ENCODE measurements at places on chromosomes 1 and 21.

- DNase-seq: no peak
Observed at GRCh38 chr1:27116697-27117096, 38.2 kb downstream of the SLC9A1 start.

DNA sequence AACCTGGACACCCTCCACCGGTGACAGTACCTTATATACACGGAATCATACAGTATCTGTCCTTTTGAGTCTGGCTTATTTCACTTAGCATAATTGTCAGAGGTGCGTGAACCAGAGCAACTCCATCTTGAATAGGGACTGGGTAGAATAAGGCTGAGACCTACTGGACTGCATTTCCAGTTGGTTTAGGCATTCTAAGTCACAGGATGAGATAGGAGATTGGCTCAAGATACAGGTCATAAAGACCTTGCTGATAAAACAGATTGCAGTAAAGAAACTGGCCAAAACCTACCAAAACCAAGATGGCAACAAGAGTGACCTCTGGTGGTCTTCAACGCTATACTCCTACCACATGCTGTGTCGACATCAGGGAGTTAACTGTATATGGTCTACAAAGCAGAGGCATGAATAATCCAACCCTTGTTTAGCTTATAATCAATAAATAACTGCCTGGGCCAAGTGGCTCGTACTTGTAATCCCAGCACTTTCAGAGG lies 1.4 kb upstream of the FDPS start:
- DNase-seq: no peak

GRCh38 chr1:224722838-224723237 lies 106.7 kb downstream of the CNIH3 start:
- no peak for DNase-seq

DNA sequence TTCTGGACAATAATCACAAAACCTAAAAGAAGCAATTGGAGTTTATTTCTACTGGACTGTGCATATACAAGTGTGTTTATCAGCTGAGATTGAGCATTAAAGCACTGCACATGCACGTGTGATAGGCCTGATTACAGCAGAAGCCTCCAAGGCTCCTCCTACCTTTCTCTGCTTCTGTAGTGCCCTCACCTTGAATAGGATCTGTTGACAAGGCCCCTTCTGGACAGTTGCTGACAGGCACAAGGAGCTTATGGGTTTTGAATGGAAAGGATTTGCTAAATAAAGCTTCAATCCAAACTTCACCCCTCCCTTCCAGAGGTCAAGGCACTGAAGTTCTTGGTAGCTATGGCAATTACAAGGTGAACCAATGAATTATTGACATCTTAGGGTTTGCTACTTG lies 7.9 kb upstream of the SGIP1 start:
- DNase-seq: no peak

DNA sequence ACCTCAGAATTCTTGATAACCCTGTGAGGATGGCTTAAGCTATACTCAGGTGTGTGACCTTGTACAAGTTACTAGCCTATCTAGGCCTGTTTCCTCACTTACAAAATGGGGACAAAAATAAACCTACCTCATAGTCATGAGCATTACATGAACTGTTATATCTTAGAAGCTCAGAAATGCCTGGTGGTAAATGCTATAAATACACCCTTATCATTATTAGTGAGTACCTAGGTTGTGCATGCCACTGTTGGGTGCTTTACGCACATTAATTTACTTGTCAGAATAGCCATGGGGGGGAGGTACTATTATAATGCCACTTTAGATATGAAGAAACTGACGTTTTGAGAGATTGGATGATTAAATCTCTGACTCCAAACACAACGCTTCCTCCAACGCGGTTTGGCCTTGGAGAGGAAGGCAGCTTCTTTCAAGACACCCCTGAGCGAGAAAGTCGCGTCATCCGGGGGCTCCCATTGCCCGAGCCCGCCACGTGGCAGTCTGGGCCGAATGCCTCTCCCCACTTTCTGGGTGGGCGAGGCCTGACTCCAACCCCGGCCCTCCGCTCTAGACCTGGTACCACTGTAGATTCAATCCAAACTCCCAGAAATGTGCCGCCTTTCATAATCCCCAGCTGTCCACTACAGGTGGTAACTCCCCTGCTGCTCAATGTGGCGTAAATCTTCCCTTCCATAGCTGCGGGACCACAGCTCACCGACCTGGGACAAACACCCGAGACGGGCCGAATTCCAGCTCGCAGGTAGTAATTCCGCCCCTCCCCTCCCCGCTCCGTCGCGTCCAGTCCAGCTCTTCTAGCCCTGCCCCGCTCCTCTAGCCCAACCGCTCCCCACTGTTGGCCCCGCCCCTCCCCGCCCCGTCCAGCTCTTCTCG lies 771 bp upstream of the RAD54L start:
- no peak for DNase-seq

GRCh38 chr1:25123551-25123950 lies 108.8 kb downstream of the SYF2 start:
- no peak for DNase-seq
